Right atrium auricular region (tissue), 2 donors: ENCODE measurements at places on chromosomes 12 and 14.
A peak's percentile ranks its signal among the peaks of the same experiment; 100 is the strongest.

- H3K4me1 ChIP-seq: no peaks in the 10 kb centered on the region
- no peaks in the 10 kb centered on the region for H3K36me3 ChIP-seq
- no peak overlapping the region for H3K27ac ChIP-seq
- no peak overlapping the region for H3K4me3 ChIP-seq
- DNase-seq: no peak
- no peaks in the 10 kb centered on the region for H3K27me3 ChIP-seq
Measured at GRCh38 chr14:51817326-51817725, 43.1 kb upstream of the GNG2 start.

GRCh38 chr12:52248541-52249461, 15.8 kb downstream of the KRT7 start:
- no peaks in the 10 kb centered on the region for H3K36me3 ChIP-seq
- H3K27ac ChIP-seq: no peak overlapping the region
- DNase-seq: no peak
- H3K27me3 ChIP-seq: no peaks in the 10 kb centered on the region

- no peak overlapping the region for H3K4me3 ChIP-seq
- no peaks in the 10 kb centered on the region for H3K27me3 ChIP-seq
- no peak overlapping the region for H3K27ac ChIP-seq
- H3K4me1 ChIP-seq: no peaks in the 10 kb centered on the region
- H3K36me3 ChIP-seq: no peaks in the 10 kb centered on the region
Measured at GRCh38 chr14:25667387-25667786, 617.4 kb upstream of the STXBP6 start.

- H3K4me1 ChIP-seq: peaks cover 6% of the 10 kb centered on the region
- DNase-seq: no peak
- no peak overlapping the region for H3K4me3 ChIP-seq
- no peaks in the 10 kb centered on the region for H3K27me3 ChIP-seq
Measured at GRCh38 chr14:71231521-71232393, 324.5 kb downstream of the PCNX1 start.

GRCh38 chr12:77946541-77947061, 115.9 kb downstream of the NAV3 start:
- no peak for DNase-seq
- H3K27me3 ChIP-seq: no peaks in the 10 kb centered on the region
- H3K4me1 ChIP-seq: no peaks in the 10 kb centered on the region
- no peak overlapping the region for H3K27ac ChIP-seq
- H3K4me3 ChIP-seq: no peak overlapping the region

- no peaks in the 10 kb centered on the region for H3K27me3 ChIP-seq
- no peaks in the 10 kb centered on the region for H3K4me1 ChIP-seq
- no peak overlapping the region for H3K4me3 ChIP-seq
- no peak overlapping the region for H3K27ac ChIP-seq
Measured at GRCh38 chr12:69007855-69008351, 74.9 kb upstream of the CPM start.

GRCh38 chr12:77372494-77372893, 307.1 kb upstream of the E2F7 start:
- H3K4me1 ChIP-seq: no peaks in the 10 kb centered on the region
- no peak overlapping the region for H3K4me3 ChIP-seq
- H3K27ac ChIP-seq: no peak overlapping the region
- no peak for DNase-seq
- H3K27me3 ChIP-seq: no peaks in the 10 kb centered on the region

DNA sequence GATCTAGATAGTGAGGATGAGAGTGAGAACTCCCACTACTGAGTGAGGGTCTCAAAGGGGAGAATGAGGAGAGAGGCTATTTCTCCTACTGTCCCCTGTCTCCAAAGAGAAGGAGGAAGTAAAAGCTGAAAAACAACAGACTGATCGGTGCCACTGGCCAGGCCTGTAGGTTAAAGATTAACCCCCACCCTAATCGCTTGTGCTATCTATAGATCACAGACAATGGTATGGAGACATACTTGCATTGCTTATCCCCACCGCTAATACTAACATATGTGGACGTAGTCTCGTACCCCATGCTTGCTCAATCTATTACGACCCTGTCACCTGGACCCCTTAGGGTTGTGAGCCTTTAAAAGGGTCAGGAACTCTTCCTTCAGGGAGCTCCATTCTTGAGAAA, 777.9 kb upstream of the TMEM132C start:
- H3K4me1 ChIP-seq: no peaks in the 10 kb centered on the region
- H3K27me3 ChIP-seq: no peaks in the 10 kb centered on the region
- no peak overlapping the region for H3K27ac ChIP-seq

GRCh38 chr12:92905811-92906554, 23.1 kb downstream of the EEA1 start:
- no peaks in the 10 kb centered on the region for H3K4me1 ChIP-seq
- no peak for DNase-seq
- peaks cover 4% of the 10 kb centered on the region for H3K36me3 ChIP-seq
- no peaks in the 10 kb centered on the region for H3K27me3 ChIP-seq

GRCh38 chr14:24874514-24875202, 175.3 kb downstream of the STXBP6 start:
- no peaks in the 10 kb centered on the region for H3K36me3 ChIP-seq
- DNase-seq: no peak
- peaks cover 54% of the 10 kb centered on the region for H3K4me1 ChIP-seq
- no peaks in the 10 kb centered on the region for H3K27me3 ChIP-seq
- no peak overlapping the region for H3K27ac ChIP-seq
- no peak overlapping the region for H3K4me3 ChIP-seq

GRCh38 chr12:118330421-118331018, 42.2 kb downstream of the TAOK3 start:
- H3K36me3 ChIP-seq: no peaks in the 10 kb centered on the region
- no peak overlapping the region for H3K27ac ChIP-seq
- no peak overlapping the region for H3K4me3 ChIP-seq
- no peaks in the 10 kb centered on the region for H3K27me3 ChIP-seq
- no peak for DNase-seq
- H3K4me1 ChIP-seq: peaks cover 15% of the 10 kb centered on the region

- H3K27ac ChIP-seq: peak overlapping the region; percentile 90
- no peak for DNase-seq
- no peaks in the 10 kb centered on the region for H3K27me3 ChIP-seq
- H3K4me1 ChIP-seq: peaks cover 54% of the 10 kb centered on the region
- H3K4me3 ChIP-seq: peak overlapping the region; percentile 91
Measured at GRCh38 chr12:55816881-55817344, 611 bp downstream of the SARNP start.

- no peaks in the 10 kb centered on the region for H3K4me1 ChIP-seq
- no peaks in the 10 kb centered on the region for H3K27me3 ChIP-seq
- H3K4me3 ChIP-seq: no peak overlapping the region
- no peak for DNase-seq
Measured at GRCh38 chr12:62891805-62892549, 43.0 kb downstream of the PPM1H start.

DNA sequence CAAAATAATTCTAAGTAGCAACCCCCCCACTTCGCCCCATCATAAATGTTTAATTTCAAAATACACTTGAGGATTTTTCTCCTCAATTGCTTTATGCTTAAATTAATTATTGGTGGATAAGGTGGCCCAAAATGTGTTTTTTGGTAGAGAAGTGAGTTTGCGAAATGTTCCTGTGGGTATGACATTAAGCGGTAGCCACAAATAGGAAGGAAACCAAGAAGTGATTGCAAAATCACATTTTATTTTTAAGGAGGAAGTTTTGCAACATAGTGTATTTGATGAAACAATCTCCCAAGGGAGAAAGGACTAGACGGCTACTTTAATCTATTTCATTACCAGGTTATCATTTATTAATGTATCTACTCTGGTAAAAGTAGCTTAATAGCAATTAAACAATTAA, 25.5 kb downstream of the SLC25A3 start:
- H3K4me1 ChIP-seq: no peaks in the 10 kb centered on the region
- no peak overlapping the region for H3K27ac ChIP-seq

DNA sequence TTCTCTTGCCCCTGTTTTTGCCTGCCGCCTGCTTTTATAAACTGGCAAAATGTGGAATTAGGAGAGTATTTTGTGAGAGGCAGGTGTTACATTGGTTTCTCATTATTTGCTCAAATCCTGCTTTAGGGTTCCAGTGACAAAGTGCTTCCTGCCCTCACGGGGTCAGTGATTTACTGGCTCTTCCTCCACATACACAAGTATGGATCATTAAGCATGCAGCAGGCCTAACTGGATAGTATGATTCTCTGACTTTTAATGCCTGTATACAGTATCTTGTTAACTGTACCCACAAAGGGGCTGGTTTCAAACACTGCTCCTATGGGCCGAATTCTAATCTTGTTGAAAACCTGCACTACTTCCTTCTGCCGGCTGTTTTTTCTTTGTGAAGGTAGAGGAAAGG, 63.2 kb downstream of the PTCSC3 start:
- no peak overlapping the region for H3K27ac ChIP-seq
- H3K4me1 ChIP-seq: no peaks in the 10 kb centered on the region
- H3K27me3 ChIP-seq: no peaks in the 10 kb centered on the region
- DNase-seq: no peak
- no peak overlapping the region for H3K4me3 ChIP-seq

GRCh38 chr14:57578801-57579200, 85.1 kb upstream of the CCDC198 start:
- H3K36me3 ChIP-seq: no peaks in the 10 kb centered on the region
- no peak for DNase-seq
- H3K27me3 ChIP-seq: no peaks in the 10 kb centered on the region
- no peak overlapping the region for H3K4me3 ChIP-seq
- no peak overlapping the region for H3K27ac ChIP-seq

- H3K4me3 ChIP-seq: no peak overlapping the region
- no peaks in the 10 kb centered on the region for H3K4me1 ChIP-seq
- H3K27me3 ChIP-seq: no peaks in the 10 kb centered on the region
Measured at GRCh38 chr14:64873506-64874219, 6.0 kb downstream of the SPTB start.

GRCh38 chr12:131242741-131243496, 289.2 kb downstream of the ADGRD1 start:
- no peak overlapping the region for H3K4me3 ChIP-seq
- no peaks in the 10 kb centered on the region for H3K27me3 ChIP-seq
- H3K36me3 ChIP-seq: no peaks in the 10 kb centered on the region
- H3K27ac ChIP-seq: no peak overlapping the region
- no peaks in the 10 kb centered on the region for H3K4me1 ChIP-seq

DNA sequence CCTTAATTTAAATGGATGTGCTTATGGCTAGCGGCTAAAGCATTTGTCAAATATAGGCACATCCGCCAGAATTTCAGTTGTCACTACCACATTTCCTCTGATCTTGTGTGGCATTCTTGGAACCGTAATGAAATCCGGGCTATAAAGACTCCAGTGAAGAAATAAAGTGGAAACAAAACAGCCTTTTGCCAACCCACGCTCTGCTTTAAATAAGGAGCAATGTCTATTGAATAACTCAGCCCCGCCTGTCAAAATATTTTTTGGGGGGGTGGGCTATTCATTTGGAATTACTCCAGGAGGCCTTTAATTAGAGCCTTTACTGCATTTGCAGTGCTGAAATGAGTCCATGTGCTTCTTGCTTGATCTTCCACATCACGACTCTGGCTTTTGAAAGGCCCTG, 179.6 kb upstream of the RPH3A start:
- H3K27me3 ChIP-seq: no peaks in the 10 kb centered on the region
- H3K4me1 ChIP-seq: no peaks in the 10 kb centered on the region
- H3K27ac ChIP-seq: no peak overlapping the region
- H3K4me3 ChIP-seq: no peak overlapping the region
- no peaks in the 10 kb centered on the region for H3K36me3 ChIP-seq
- no peak for DNase-seq

DNA sequence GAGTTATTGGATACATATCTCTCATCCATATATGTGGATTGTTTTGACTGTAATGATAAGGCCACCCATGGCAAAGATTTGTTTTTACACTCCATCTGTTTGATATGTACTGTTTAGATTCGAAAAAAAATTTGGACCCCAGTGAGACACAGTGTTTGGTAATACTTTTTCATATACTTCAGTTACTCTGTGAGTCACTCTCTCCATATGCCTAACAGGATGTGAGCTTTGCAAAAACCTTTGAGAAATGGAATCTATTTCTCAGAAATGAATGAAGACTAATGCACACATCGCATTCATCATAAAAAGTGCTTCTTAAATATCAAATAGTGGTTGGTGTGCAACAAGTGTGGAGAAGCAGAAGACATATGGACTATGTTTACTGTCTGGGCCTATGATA, 781.5 kb downstream of the SLC6A15 start:
- no peak for DNase-seq
- no peaks in the 10 kb centered on the region for H3K4me1 ChIP-seq
- no peak overlapping the region for H3K27ac ChIP-seq

DNA sequence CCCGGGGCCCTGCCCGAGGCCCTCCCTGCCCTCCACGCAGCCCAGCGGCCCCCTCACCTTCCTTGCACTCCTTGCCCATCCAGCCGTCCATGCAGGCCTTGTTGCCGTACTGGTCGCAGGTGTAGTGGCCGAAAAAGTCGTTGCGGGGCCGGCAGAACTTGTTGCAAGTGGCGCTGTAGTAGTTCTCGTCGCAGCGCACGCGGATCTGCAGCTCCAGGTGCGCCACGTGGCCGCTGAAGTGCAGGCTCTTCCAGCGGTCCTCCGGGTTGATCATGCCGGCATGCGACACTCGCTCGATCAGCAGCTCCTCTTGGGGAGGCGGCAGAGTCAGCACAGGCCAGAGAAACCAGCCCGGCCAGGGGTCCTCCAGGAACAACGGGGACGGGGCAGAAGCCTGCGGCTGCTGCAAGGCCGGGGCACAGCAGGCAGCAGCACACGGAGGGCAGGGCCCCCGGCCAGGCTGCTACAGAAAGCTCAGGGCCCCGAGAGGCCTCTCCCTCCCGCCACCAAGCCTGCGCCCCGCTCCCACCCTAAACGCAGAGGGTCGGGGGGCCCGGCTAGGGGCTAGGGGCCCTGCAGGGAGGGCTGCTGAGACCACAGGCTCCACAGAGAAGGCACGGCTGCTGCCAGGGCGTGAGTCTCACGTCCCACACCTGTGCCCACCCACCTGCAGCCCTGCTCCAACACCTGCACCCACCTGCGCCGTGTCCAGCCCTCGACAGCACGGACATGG, 12.7 kb downstream of the JAG2 start:
- peaks cover 11% of the 10 kb centered on the region for H3K36me3 ChIP-seq
- H3K4me3 ChIP-seq: no peak overlapping the region
- no peaks in the 10 kb centered on the region for H3K4me1 ChIP-seq
- no peak for DNase-seq
- no peaks in the 10 kb centered on the region for H3K27me3 ChIP-seq

- H3K27ac ChIP-seq: no peak overlapping the region
- no peak for DNase-seq
- H3K4me1 ChIP-seq: no peaks in the 10 kb centered on the region
- no peaks in the 10 kb centered on the region for H3K27me3 ChIP-seq
- H3K4me3 ChIP-seq: no peak overlapping the region
- no peaks in the 10 kb centered on the region for H3K36me3 ChIP-seq
Measured at GRCh38 chr12:71555191-71555590, 108.5 kb downstream of the ZFC3H1 start.

- H3K4me1 ChIP-seq: peaks cover 3% of the 10 kb centered on the region
- peak overlapping the region; percentile 89 for H3K27ac ChIP-seq
- no peaks in the 10 kb centered on the region for H3K36me3 ChIP-seq
- H3K27me3 ChIP-seq: no peaks in the 10 kb centered on the region
- no peak overlapping the region for H3K4me3 ChIP-seq
Measured at GRCh38 chr14:90675399-90675798, 140.8 kb downstream of the TTC7B start.

GRCh38 chr14:94364964-94365363, 23.4 kb downstream of the SERPINA1 start:
- no peaks in the 10 kb centered on the region for H3K36me3 ChIP-seq
- H3K4me3 ChIP-seq: no peak overlapping the region
- no peak overlapping the region for H3K27ac ChIP-seq
- no peak for DNase-seq
- H3K27me3 ChIP-seq: no peaks in the 10 kb centered on the region
- H3K4me1 ChIP-seq: no peaks in the 10 kb centered on the region

GRCh38 chr14:102206918-102207317, 67.2 kb downstream of the WDR20 start:
- peaks cover 25% of the 10 kb centered on the region for H3K36me3 ChIP-seq
- H3K4me3 ChIP-seq: no peak overlapping the region
- no peak overlapping the region for H3K27ac ChIP-seq
- no peak for DNase-seq

GRCh38 chr12:67669217-67669933, 20.8 kb downstream of the DYRK2 start:
- H3K27ac ChIP-seq: no peak overlapping the region
- no peak for DNase-seq
- peaks cover 57% of the 10 kb centered on the region for H3K4me1 ChIP-seq
- H3K36me3 ChIP-seq: peaks cover 9% of the 10 kb centered on the region
